ENCODE measurements at places on chromosomes 12 and 14. TPM values are rescaled to one million over a fixed set of nuclear protein-coding genes. Genes with fewer than 3 reads are reported as not detected.

Gene BEST3
- total RNA-seq, result not detected

Gene SRGAP1
- 14.5 TPM for total RNA-seq

Gene DHRS2
- 0.32 TPM for total RNA-seq

Gene CREBL2
- total RNA-seq, result 25.1 TPM

Gene CMAS
- total RNA-seq, result 16.8 TPM

Gene KRT3
- total RNA-seq, result not detected

Gene ZNF84
- total RNA-seq, result 23.2 TPM

Gene ACIN1
- total RNA-seq, result 106 TPM

Gene MIP
- total RNA-seq, result not detected

Gene TROAP
- total RNA-seq, result 11.3 TPM

Gene CELA1
- total RNA-seq, result not detected
